ENCODE measurements at places on chromosomes 2 and 18. TPM values are rescaled to one million over a fixed set of nuclear protein-coding genes. Genes with fewer than 3 reads are reported as not detected.

The CD8B2 gene
- total RNA-seq = not detected

The ARPC2 gene
- 448 TPM for total RNA-seq

The PRKD3 gene
- 80.0 TPM for total RNA-seq

The POTEC gene
- total RNA-seq = not detected

The KCNG3 gene
- total RNA-seq = under 0.01 TPM

The REG3A gene
- total RNA-seq = not detected

The NOSTRIN gene
- 0.11 TPM for total RNA-seq

The GRHL1 gene
- 0.37 TPM for total RNA-seq

The PTMA gene
- total RNA-seq = 784 TPM

The SLC23A3 gene
- 2.5 TPM for total RNA-seq

The PRSS56 gene
- total RNA-seq = not detected

The CFAP221 gene
- total RNA-seq = not detected

The DAW1 gene
- total RNA-seq = not detected

The TMEM198 gene
- total RNA-seq = 0.77 TPM

The SLC4A1AP gene
- 36.9 TPM for total RNA-seq

Measured in uterine smooth muscle cell (primary cell).